Mesendoderm (in vitro differentiated cells): ENCODE measurements at places on chromosomes 3 and 15.

- no peak for DNase-seq
Measured at GRCh38 chr15:40906991-40907802, 12.9 kb downstream of the VPS18 start.

- no peak for DNase-seq
Measured at GRCh38 chr3:25775936-25776335, 7.3 kb downstream of the NGLY1 start.

- DNase-seq: no peak
Measured at GRCh38 chr3:65028024-65028423, 340.2 kb upstream of the ADAMTS9 start.

DNA sequence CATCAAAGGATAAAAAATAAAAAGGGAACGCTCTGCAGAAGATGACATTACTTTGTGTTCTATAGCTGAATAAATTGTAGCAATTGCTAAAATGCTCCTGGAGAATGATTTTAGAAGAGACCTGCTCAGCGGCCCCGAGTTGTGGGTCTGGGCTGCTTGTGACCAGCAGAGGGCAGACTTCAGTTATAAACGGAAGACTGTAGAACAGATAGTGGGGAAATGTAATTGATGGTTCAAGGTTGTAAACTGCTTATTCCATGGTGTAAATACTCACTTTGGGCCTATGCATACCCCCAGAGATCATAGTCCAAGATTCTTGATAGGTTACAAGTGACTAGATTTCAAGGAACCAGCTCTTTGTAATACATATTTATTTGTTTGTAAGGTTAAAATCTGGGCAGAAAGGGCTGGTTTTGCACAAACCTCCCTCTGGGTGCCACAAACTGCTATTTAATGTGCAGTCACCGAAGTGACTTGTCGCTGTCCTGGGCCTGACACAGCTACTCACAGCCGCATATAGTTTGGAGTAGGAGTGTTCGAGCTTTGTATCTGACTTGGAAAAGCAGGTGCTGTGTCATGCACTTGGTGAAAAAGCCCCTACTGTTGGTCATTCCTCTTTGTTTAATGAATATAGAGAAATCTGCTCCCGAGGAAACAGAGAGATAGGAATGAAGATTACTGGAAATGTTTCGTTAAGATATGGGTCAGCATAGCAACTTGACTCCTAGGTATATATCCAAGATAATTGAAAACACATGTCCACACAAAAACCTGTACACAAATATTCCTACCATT, 34.7 kb upstream of the NDUFB4 start:
- peak; percentile 73 for DNase-seq

DNA sequence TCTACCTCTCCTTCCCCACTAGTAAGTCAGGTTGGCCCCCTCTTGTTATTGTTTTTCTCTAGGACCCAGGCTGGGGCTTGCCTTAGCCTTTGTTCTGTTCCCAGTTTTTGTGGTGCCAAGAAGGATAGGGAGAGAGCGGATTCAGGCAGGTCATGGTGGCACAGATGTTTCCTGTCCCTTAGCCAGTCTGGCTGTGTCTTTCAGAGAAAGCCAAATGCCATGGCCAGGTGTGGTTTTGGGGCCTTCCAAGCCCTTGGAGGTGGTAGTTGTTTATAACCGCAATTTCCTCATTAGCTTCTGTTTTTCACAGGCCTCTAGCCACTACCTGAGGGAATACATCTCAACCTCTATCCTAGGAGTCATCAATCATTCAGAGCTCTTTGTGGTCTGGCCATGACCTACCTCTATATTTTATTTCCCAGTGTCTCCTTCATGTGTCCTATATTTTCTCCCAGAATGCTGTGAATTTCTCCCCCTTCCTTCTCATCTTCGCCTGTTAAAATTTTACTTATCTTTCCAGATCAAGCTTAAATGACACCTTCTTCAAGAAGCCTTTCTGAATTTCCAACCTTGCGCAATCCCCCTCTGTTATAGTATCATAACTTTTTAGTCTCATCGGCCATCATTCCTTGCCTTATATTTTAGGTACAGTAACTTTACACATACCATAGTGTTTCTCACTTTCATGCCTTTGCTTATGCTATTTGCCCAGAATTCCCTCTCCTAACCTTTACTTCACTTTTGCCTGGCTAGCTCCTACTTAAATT, 38.2 kb downstream of the TIMP4 start:
- no peak for DNase-seq

- DNase-seq: peak; percentile 34
Measured at GRCh38 chr15:73196113-73196512, 143.8 kb downstream of the NEO1 start.

GRCh38 chr3:140349938-140350337, 327.9 kb upstream of the TRIM42 start:
- DNase-seq: no peak

DNA sequence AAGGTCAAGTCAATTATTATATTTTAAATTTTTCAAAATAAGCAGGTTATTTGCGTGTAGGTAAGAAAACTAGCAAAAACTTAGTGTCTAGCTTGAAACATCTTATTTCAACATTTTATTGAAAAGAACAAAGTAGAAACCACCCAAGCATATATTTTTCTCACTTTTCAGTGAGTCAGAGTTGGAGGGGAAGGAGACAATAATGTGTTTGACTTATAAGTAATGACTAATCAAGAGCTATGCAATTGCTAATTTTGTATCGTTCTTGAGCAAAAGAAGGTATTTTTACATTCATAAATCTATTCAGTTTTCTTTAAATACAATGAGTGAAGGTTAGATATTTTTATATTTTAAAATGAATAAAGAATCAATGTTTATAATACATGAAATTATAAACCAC, 54.4 kb upstream of the P2RY1 start:
- DNase-seq: no peak

- no peak for DNase-seq
Measured at GRCh38 chr15:33204087-33204486, 9.6 kb upstream of the FMN1 start.

DNA sequence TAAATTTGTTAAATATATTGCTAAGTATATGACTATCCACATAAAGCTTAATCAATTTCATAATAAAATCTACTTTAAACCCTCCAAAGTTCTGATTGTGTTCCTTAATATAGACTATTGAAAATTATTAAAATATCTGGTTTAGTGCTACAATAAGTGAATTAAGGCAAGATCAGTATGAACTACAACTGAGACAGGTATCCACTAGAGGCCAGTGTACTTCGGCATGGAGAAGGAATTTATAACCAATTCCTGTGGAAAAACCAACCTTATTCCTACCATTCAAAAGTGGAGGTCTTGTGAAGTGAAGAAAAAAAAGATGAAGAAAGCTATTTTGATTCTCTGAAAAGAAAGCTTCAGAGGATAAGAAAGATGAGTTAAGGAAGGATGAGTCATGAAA, 237.7 kb downstream of the SUCLG2 start:
- DNase-seq: no peak

- DNase-seq: peak; percentile 74
Measured at GRCh38 chr3:147412917-147413685, 3.9 kb downstream of the ZIC1 start.

DNA sequence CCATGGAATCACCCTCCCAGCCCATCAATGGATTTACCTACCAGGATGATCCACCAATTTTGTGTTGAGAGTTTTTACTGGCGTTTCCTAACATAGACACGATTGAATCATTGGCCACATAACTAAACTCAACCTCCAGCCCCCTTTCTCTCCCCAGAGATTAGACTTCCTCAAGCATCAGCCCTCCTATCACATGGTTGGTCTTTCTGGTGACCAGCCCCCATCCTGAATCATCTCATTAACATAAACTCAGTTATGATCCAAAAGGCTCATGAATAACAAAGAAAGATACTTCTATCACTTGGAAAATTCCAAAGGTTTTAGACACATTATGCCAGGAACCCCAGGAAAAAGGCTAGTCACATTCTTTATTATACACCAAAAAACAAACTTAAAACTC, 21.2 kb downstream of the PRKAR2A start:
- no peak for DNase-seq

DNA sequence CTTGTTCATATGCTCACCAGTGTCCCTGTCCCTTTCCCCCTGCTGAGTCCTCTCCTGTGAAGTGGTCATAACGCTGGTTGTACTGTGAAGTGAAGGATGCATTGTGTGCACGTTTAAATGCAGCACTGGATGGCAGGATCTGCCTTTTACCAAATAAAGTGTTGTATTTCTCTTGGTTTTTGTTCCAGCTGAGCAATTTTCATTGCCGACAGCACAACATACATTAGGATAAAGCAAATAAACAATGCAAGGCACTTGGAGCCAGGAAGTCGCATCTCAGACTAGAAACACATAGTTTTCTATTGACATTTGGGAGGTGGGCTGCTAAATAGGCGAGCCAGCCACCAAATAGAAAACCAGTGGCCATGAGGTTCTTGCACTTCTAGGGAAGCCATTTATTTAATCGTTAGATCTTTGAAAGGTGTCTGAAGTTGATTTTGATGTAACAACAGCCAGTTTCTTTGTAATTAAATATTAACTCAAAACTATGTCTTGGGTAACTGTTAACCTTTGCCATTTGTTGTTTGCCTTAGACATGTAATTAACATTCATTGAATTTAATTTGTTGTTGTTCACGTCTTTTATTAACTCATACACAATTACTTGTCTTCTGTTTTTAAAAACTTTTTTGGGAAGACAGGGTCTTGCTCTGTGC, 185.3 kb downstream of the FNDC3B start:
- DNase-seq: no peak

DNA sequence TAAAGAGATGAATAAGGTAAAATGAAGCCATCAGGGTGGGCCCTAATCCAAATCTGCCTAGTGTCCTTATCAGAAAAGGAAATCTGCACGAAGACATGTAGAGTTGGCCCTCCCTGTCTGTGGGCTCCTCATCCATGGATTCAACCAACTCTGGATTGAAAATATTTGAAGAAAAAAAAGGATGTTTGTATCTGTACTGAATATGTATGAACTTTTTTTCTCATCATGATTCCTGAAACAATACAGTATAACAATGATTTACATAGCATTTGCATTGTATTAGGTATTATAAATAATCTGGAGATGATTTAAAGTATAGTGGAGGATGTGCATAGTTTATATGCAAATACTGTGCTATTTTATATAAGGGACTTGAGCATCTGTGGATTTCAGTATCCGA, 59.0 kb upstream of the SMAD6 start:
- DNase-seq: no peak

GRCh38 chr3:17877299-17877698, 134.9 kb upstream of the TBC1D5 start:
- DNase-seq: peak; percentile 3

DNA sequence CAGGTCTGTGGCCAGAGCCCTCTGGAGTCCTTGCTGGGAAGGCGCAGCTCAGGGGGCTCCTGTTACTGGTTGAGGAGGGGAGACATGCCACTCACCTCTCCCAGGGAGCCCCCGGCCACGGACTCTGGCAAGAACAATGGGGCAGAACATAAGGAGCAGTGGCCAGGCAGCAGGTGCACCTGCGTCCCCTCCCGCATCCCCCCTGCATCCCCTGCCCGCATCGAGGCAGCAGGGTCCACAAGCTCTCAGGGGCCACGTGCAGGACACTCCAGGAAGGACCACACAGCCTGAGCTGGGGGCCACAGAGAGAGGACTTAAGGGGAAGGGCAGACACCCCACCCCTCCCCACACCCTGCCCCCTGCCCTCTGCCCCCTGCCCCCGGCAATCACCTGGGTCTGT, 73.0 kb downstream of the TFRC start:
- DNase-seq: no peak

- peak; percentile 5 for DNase-seq
Measured at GRCh38 chr3:16024548-16024947, 149.9 kb upstream of the GALNT15 start.

GRCh38 chr15:91156175-91156726, 56.2 kb downstream of the SV2B start:
- DNase-seq: no peak

DNA sequence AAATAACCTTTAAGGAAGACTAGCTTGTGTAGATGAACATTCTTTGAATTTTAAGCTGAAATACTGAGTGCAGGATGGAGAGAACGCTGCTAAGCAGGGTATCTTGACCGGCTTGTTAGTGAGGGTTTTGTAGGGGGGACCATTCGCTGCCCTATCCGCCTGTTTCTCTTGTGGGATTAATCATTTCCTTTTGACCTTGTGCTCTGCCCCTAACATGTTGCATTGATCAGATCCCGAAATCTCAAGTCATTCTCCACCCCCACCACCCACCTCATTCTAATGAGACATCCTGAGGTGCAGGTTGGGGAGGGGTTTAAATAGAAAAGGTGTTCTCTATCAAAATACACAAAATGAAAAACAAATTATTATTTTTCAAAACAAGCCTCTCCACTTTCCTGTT, 32.8 kb downstream of the TRIM71 start:
- no peak for DNase-seq

DNA sequence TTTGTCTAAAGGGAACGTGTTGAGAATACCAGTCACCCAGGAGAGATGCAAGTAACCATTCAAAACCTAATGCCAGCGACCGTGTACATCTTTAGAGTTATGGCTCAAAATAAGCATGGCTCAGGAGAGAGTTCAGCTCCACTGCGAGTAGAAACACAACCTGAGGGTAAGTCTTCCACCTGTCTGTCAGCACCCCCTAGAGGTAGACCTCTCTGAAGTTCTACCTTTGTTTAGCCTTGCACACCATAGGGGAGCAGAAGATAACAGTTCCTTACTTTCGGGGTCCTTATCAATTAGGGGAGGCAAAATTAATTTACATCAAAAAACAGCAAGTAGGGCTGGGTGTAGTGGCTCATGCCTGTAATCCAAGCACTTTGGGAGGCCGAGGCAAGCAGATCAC, 124.4 kb downstream of the HCN4 start:
- DNase-seq: peak; percentile 65

DNA sequence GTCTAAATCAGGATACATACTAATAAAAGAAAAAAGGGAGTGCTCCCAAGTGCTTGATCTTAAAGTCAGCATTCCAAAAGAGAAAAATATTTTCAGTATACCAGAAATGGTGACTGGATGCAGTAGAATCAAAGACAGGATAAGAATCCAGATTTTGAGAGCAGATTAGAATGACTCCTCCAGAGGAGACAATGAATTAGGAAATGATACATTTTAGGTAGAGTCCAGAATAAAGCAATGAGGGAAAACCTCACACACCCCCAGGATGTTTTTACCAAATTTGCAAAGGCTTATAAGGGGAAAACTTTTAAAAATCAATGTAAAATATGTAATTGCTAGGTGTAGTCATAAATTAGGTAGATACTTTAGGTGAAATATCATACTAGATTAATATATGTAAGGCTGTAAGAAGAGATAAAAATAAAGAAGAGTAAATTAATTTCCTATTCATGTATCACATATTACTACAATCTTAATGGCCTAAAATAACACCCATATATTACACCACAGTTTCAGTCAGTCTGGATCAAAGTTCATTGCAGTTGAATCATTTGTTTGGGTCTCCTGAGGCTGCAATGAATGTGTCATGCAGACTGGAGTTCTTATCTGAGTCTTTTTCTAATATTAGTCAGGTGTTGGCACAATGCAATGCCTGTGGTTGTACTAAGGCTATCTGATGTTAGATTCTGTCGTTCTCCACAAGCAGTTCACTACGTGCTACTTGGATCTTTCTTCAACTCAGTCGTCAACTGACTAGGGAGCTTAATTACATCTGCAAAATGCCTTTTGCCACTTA, 547.8 kb upstream of the EPHA6 start:
- no peak for DNase-seq

DNA sequence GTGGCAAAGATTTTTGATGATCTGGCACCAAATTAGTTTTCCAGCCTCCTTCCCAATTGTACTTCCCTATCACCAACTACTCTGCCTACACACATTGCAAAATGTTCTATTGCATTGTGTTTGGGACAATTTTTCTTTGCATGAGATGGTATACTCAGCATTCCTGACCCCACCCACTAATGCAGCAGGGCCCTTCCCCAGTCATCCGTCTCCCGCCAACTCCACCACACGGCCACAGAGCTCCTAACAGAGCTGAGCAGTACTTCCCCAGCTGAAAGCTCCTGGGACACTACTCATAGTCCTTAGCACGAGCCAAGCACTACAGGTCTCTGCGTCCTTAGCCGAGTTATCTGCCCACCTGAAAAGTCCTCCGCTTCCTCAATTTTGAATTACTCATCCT, 34.2 kb downstream of the TXNRD3 start:
- no peak for DNase-seq
